ENCODE measurements at places on chromosomes 3 and 15.

- no peak for DNase-seq
These were observed 19.4 kb downstream of the SLC6A11 start for GRCh38 chr3:10835406-10835805.

GRCh38 chr3:23240171-23240785 is 37.2 kb downstream of the UBE2E2 start:
- no peak for DNase-seq

DNA sequence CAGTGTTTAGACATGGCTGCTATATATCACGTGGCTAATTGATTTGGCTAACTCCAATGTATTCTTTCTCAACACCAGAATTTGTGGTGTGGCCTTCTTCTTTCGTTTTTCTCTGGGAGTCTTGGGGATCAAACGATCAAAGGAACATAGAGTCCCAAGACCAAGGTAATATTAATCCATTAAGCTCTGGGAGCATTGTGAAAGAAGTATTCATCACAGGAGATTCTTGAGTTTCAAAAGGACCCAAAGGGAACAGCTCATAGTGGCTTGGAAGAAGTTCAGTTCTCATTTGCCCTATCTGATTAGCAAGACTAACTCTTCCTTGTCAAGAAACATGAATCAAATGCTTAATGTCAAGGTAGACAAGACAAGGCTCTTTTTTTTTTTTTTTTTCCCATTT is 32.9 kb upstream of the TICRR start:
- no peak for DNase-seq

DNA sequence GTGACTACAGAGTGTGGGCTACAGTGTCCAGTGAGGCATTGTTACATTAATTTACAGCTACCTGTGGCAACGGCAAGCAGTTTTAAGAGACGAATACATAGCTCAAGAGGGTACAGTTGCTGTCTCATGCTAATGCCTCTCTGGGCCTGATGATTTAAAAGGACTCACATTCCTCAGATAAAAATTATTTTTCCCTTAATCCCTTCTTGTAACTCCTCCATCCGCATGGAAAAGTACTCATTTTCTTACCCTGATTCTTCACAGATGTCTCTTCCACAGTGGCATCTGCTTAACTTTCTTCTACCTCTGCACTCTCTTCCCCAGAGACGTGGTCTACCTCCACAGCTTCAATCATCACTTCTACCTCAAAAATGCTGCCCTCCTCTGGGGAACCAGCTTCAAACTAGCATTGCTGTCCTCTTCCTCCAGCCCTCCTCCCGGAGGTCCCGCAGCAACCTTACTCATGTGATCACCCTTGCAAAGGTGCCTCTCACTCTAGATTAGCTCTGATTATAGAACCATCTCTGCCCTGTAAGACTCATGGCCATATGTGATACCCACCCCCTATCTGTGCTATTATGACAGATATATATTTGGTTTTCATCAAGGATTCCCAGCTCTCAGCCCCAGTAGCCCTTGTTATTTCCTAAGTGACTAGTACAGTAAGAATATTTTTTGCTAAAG is 21.4 kb upstream of the ABHD17C start:
- DNase-seq = no peak

- DNase-seq = no peak
These were observed 31.4 kb upstream of the LSAMP start for GRCh38 chr3:116476691-116477090.

GRCh38 chr3:171122240-171122639 is 95.7 kb upstream of the SLC2A2 start:
- no peak for DNase-seq

DNA sequence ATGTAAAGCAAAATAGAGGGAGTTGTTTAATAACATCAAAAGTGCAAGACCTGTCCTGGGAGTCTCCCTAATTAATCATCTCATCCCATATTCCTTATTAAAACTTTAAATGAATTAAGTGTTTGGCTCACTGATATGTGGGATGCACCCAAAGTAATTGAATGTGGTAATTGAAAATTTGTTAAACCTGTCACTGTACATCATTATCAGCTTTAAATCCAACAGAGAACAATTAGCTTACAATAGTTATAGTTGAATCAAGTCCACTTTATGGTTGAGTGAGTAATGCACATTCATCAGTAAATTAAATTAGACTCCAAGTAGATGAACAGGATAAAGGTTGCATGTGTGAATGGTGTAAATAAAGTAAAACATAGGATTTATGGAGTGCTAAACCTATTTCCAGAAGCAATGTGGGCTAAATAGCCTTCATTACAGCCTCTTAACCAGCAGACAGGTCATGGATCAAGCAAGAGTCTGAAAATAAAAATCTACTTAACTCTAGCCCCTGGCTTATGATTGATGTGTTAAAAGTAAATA is 608.2 kb upstream of the CCDC54 start:
- no peak for DNase-seq

Data from activated CD8-positive, alpha-beta memory T cell treated with anti-CD3 and anti-CD28 coated beads for 1 hour (primary cell).